GM23248 (cell line): ENCODE measurements at places on chromosomes 7 and 10.

DNA sequence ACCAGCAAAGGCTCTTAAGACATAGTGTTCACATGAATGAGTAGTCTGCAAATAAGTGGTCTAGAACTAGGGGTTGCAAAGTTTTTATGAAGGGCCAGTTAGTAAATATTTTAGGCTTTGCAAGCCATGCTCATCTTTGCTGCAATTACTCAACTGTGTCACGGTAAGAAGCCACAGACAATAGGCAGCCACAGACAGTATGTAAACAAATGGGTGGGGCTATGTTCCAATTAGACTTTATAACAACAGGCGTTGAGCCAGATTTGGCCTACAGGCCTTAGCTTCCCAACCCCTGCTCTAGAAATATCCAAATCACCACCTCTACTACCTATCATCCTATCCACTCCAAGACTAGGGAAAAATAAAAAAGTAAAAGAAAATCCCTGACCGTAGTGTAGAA, 9.2 kb downstream of the IKZF5 start:
- no peak for DNase-seq

DNA sequence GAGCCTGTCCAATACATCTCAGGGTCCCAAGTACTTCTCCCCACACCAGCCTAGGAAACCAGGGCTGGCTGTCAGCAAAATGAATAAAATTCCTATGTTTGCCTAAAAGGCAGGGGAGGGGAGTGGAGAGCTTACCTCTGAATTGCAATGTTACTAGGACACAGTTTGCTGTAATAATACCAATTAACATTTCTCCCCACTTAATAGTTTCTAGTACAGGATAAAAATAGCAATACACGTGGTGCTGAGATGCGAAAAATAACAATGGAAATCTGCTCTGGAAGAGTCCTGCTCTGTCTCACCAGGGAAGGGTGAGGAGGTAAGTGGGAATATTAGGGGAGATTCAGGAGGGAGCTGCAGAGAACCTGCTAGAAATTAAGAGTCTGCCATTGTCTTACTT, 112.3 kb downstream of the PLXNA4 start:
- no peak for DNase-seq

GRCh38 chr10:62459072-62459471, 84.9 kb downstream of the ZNF365 start:
- DNase-seq, result peak; percentile 89

- DNase-seq, result peak; percentile 5
These were observed 613.5 kb downstream of the PTPRN2 start for GRCh38 chr7:157973971-157974677.

- DNase-seq, result peak; percentile 74
These were observed 942 bp downstream of the TRAPPC14 start for GRCh38 chr7:100157334-100158228.

GRCh38 chr10:119470920-119471702, 71.4 kb downstream of the RGS10 start:
- DNase-seq, result no peak

DNA sequence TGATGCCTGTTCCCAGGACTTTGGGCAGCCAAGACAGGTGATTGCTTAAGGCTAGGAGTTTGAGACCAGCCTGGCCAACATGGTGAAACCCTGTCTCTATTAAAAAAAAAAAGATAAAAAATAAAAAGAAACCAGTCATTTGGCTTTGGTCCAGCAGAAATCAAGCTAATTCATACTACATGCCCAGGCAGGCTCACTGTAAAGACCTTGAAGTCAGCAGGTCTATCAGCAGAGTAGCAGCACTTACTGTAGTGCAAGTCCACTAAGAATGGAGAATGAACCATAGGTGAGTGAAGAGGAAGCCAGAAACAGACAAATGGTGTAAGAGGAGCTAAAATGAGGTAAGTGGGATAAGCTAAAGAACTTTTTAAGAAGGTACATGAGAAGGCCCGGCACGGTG, 24.7 kb downstream of the PSPH start:
- no peak for DNase-seq

- no peak for DNase-seq
These were observed 25.8 kb upstream of the GPR141 start for GRCh38 chr7:37657816-37658215.

DNA sequence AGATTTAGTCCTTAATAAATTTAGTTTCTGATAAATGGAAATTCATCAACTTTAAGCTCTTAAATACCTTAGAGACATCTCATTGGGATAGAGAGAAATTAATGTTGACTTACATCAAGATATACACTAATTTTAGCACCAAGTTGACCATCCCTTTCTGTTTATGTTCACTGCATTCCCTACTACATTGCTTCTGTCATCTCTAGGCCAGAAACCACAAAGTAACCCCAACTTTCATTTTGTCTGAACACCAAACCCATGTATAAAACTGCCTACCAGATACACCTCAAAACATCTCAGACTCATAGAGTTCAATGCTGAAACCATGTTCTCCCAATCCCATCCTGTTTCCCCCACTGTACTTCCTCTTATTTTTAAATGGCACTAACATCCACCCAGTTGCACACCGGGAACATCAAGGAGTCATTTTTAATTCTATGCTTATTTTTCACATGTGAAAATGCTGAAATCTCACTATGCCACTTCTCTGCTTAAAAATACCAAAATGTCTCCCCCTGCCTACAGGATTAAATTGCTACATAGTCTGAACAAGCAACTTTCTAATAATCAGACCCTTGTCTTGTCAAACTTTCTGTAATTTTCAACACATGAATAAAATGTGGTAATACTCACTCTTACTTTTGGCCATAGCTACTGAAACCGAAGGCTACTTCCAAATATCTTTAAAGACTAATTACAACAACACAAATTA, 201.6 kb downstream of the SEMA3D start:
- DNase-seq, result no peak

- DNase-seq, result no peak
These were observed 57.8 kb upstream of the SDK1 start for GRCh38 chr7:3243256-3243655.

- no peak for DNase-seq
These were observed 20.5 kb downstream of the NKX6-2 start for GRCh38 chr10:132765435-132765834.

GRCh38 chr10:110471566-110472139, 26.1 kb upstream of the DUSP5 start:
- DNase-seq, result peak; percentile 90

- DNase-seq, result no peak
These were observed 199.7 kb upstream of the MAGI2 start for GRCh38 chr7:79653136-79653631.
